ENCODE measurements at places on chromosomes 7 and 10. TPM values are rescaled to one million over a fixed set of nuclear protein-coding genes. Genes with fewer than 3 reads are reported as not detected.

Gene TAS2R5
- total RNA-seq, result 2.6 TPM

Gene SCIN
- 3.6 TPM for total RNA-seq

Gene KLF14
- total RNA-seq, result 0.13 TPM

Gene UTF1
- total RNA-seq, result not detected

Gene CH25H
- total RNA-seq, result 4.8 TPM

Gene GSAP
- 3.3 TPM for total RNA-seq

Gene RBAK
- total RNA-seq, result 16.5 TPM

Gene SMC3
- total RNA-seq, result 24.3 TPM

Gene CUEDC2
- total RNA-seq, result 48.1 TPM

Gene GATA3
- 0.11 TPM for total RNA-seq

Gene UCMA
- not detected for total RNA-seq

Gene PITX3
- total RNA-seq, result 0.13 TPM

Gene BMPER
- total RNA-seq, result 181 TPM

Gene RARRES2
- total RNA-seq, result 0.32 TPM

Gene DENND2A
- total RNA-seq, result 0.78 TPM

Gene HHEX
- 0.86 TPM for total RNA-seq

Gene PGAM2
- 0.32 TPM for total RNA-seq

Gene SPDYE6
- total RNA-seq, result not detected

Data from articular chondrocyte of knee joint (primary cell).